ENCODE measurements at places on chromosomes 1 and 21.

DNA sequence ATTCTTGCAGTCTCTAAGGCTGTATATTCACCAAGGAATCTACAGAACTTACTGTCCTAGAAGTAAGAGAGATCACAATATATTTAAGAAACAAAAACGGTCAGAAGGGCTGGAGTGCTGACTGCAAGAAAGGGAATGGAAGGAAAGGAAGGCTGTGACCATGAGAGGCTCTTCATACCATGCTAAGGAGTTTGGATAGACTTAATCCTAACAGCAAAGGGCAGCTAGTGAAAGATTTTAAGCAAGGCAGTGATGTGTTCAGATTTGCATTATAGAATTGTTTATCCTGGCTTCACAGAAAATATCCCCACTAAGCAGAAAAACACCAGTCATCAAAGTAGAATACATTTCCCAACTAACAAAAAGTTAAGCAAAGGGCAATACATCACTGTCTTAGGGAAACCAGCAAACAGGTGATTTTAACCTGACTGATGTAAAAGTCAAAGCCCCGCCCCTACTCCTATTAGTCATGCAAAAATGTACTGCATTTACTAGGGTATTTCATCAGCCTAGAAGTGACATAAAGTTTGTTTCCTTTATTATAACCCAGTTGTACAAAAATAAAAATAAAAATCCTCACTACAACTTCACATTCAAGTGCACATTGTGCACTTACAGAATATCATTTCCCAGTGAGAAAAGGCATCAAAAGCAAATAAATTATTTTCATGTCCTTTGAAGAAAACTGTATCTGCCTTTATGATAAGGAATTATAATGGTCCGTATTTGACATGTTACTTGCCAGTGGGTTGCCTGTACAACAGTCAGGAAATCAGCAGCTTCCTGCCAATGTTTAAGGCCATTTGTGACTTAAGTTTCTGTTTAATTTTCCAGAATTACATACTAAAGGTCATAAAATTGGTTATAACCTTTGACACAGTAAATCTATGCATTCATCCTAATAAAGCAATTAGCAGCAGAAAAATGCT, 17.2 kb downstream of the JAK1 start:
- DNase-seq: peak; percentile 22

GRCh38 chr21:45283611-45284455, 3.9 kb downstream of the POFUT2 start:
- DNase-seq: no peak

DNA sequence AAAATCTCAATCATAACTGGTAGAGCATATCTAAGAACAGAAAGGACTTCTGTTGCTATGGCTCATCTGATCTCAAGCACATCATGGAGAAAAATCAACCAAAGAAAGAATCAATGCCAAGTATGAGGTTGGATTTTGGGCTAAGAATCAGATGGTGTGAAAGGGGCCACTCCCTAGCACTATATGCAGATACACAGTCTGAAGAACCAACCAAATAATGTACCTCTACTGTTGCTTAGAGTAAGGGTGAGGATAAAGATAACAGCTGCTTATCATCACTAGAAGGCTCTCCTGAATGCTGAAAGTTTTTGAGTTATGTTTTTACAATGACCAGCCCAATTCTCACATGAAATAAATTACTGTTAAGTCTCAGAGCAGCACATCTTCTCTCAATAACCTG, 35.6 kb downstream of the ST7L start:
- no peak for DNase-seq

- DNase-seq: no peak
Measured at GRCh38 chr1:238129677-238130076, 239.0 kb upstream of the ZP4 start.

- DNase-seq: peak; percentile 51
Measured at GRCh38 chr1:219794085-219794743, 134.1 kb downstream of the SLC30A10 start.

- no peak for DNase-seq
Measured at GRCh38 chr1:36947384-36947783, 86.9 kb downstream of the GRIK3 start.

- DNase-seq: peak; percentile 64
Measured at GRCh38 chr21:39852021-39852721, 15.1 kb upstream of the PCP4 start.

DNA sequence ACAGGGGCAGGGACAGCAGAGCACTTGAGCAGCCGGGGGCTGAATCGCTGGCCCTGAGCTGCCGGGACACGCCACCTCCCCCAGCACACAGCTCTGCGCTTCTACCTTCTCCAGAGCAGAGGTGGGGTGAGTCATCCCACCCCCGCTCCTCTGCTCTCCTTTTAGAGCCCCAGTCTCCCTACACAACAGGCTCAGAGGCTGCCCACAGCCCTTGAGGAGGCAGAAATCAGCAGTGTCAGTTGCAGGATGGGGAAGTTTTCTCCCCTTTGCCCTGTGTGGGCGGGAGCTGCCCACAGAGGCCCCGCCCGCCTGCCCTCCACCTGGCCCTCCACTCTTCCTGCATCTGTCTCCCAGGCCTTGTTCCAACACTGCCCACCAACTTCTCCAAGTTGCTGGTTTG, 94.6 kb downstream of the STUM start:
- peak; percentile 81 for DNase-seq

Measured in M059J (cell line).